ENCODE measurements at places on chromosomes 6 and 20.

DNA sequence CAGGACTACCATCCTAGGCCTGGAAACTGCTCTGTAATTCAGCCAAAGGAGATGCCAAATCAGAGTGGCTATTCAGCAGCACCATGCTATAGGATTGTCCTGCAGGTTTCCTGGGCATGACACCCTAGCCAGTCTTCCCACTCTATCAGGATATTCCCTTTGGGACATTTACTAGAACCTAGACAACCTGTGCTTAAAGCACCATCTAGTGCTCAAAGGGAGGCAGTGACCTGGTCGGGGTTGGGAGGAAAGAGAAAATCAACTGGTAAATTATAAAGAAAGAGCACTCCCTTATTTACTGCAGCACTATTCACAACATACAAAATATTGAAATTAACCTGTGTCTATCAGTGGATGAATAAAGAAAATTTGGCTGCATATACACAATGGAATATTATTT lies 67.2 kb upstream of the SMLR1 start:
- no peak for DNase-seq

- DNase-seq = no peak
Measured at GRCh38 chr20:49937027-49937929, 1.1 kb downstream of the RNF114 start.

- DNase-seq = no peak
Measured at GRCh38 chr6:111832833-111833418, 40.3 kb downstream of the FYN start.

- peak; percentile 83 for DNase-seq
Measured at GRCh38 chr20:31674895-31675827, 37.4 kb downstream of the COX4I2 start.

DNA sequence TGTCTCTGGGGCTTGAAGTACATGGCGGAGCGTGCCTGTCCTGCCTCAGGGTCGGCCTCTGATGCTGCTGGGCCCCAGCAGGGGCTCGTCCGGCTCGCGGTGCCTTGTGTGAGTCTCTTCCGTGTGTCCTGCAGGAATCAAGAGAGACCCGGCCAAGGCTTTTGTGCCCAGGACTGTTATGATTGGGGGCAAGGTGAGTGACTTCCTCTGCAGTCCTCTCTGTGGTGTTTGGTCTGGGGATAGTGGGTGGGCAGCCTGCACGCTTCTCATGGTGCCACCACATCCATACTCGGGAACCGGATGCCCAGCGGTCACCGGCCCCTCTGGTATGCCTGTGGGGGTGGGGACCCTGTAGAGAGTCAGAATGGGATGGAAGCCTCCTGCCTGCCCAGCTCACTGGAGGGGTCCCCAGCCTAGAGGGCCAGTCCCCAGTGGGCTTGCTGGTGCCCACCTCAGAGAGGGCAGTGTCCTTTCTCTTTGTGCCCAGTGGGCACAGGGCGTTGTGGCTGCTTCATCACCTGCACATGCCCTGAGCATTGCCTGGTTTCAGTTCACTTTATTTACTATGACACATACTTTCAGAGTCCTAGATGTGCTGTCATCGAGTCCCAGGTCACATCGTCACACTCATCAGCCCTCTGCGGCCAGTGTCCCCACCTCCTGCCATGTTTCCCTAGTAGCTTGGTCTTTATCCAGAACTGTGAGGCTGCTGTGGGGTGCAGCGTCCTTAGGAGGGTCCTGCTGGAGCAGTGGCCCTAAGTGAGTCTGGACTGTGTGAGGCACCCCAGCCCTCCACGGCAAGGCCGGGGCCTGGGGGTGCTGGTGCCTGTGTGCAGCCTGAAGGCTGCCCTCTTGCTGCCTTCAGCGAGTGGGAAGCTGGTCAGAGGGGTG lies 40.7 kb downstream of the PYGB start:
- DNase-seq = peak; percentile 49

- no peak for DNase-seq
Measured at GRCh38 chr6:125222531-125223455, 69.2 kb downstream of the TPD52L1 start.

GRCh38 chr6:127031511-127031910 lies 87.0 kb upstream of the RSPO3 start:
- DNase-seq = no peak

DNA sequence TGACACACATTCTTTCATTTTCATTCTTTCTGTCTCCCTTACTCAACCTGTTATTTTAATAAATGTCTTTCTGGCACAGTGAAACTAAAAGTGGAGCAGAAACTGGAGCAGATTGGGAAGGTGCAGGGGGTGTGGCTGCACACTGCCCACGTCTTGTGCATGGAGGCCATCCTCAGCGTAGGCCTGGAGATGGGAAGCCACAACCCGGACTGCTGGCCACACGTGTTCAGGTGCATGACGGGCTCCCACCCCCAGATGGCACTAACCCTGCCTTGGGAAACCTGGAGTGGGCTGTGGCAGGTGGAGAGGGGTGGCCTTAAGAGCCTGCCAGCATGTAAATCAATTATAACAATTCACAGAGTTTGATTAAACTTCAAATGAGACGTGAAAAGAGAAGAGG lies 71.4 kb upstream of the PBOV1 start:
- DNase-seq = no peak

DNA sequence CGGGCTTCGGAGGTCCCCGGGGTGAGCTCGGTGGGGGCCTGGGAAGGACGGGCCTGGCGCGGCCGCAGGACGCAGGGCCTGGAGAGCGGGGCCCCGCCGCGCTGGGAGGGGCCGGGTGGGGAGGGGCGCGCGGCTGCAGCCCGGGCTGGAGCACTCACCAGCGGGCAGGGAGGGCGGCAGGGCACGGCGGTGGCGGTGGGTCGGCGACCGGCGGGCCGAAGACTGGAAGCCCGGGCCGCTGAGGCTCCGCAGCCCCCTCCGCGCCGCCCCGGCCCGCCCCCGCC lies at the start of gene GATA5:
GATA5 (minus strand) TSS at position 224 of the 284 bp plus-strand sequence. CDS start 474 bp downstream, outside the sequence.
- DNase-seq = no peak

DNA sequence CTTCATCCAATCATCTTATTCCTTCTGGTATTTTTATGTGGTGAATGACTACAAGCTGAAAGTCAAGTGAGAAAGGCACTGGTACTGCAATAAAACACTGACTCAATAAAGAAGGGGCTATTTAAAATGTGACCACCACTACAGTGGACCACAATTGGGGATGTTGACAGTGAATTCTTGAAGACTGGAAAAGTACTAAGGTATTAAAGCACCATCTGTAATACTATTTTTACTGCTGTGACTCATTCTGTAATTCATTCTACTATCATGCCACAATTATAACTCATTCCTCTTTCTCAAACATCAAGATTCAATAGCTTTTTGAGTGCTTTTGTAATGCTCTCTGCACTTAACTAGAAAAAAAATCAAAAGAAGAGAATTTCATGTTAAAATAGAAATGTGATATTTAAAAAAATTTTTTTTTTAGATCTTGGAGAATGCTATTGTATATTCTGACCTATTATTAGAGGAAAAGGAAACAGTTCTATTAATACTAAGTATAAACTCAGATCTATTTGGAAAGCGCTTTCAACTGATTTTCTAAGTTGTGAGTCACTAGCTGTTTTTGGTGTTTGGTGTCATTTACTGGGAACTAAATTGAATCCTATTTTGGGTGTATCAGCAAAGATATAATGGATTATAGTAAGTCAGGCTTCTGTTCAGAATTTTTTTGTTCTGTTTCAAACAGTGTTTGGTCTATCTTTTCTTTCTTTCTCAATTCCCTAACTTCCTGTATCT lies 104.7 kb upstream of the TMEM170B start:
- DNase-seq = no peak

DNA sequence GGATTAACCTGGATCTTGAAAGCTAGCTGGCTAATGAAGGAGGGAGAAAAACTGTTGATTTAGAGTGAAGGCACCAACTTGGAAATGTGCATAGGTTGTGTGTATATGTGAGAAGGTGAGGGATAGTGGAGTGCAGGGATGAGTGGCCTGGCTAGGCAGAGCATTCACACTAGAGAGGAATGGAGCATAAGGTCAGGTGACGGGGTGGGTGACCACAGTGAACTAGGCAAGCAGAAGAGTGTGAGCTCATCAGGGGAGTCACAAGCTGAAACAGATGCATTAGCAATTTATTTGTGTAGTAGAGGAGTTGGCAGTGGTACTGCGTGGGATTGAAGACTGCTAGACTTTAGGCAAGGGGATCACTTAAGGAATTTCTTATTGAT lies 10.5 kb downstream of the ANKRD66 start:
- no peak for DNase-seq

GRCh38 chr6:111342913-111343312 lies 140.1 kb downstream of the REV3L start:
- DNase-seq = no peak

DNA sequence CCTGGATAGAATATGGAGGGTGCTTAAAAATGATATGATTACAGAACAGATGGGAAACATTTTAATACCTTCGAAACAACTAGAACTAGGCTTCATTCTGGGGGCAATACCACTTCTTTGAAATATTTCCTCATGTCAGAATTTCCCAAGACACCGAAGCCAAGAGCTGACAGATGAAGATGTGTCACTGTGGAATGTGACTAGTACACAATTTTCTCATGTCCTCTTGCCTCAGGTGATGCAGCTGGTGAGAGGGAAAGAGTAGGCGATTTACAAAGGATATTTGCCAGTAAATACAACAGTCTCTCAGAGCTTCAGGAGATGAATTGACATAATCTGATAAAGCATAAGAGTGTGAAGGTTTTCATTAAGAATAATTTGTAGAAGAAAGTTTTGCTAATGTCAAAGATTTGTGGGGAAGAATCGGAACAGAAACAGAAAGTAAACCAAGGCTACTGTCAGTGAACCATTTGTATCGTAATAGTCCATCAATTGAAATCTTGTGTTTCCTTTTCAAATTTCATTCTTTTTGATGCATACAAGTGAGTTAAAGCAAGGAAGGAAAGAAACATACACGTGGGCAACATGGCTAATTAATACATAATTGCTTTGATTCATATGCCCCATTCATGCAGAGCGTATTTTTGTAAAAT lies 164.7 kb upstream of the CCN2 start:
- DNase-seq = no peak

DNA sequence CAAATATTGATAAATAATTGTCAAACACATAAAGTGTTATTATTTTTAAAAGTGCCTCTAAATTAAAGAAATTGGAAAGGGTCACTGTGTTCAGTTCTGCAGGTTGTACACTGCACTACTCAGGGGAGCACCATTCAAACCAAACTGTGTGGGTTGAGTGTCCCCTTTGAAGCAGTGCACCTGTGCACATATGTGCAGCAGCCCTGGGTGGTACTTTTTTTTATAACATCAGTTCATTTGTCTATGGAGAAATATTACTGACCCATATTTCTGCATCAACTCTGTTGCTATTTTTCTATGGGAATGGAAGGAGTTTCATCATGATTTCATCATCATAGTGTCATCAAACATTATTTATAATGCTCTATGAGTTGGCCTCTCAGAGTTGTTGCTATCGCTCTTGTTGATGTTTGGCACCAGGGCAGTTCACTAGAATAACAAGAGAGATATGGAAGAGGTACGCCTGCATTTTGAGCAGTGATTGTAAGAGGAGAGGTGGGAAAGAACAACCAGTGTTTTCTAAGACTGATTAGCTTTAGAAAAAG lies 457.6 kb downstream of the TFAP2A start:
- no peak for DNase-seq

- DNase-seq = no peak
Measured at GRCh38 chr6:150099953-150100352, 31.0 kb upstream of the ULBP3 start.

- peak; percentile 51 for DNase-seq
Measured at GRCh38 chr20:50191544-50192363, 1.1 kb downstream of the CEBPB start.

DNA sequence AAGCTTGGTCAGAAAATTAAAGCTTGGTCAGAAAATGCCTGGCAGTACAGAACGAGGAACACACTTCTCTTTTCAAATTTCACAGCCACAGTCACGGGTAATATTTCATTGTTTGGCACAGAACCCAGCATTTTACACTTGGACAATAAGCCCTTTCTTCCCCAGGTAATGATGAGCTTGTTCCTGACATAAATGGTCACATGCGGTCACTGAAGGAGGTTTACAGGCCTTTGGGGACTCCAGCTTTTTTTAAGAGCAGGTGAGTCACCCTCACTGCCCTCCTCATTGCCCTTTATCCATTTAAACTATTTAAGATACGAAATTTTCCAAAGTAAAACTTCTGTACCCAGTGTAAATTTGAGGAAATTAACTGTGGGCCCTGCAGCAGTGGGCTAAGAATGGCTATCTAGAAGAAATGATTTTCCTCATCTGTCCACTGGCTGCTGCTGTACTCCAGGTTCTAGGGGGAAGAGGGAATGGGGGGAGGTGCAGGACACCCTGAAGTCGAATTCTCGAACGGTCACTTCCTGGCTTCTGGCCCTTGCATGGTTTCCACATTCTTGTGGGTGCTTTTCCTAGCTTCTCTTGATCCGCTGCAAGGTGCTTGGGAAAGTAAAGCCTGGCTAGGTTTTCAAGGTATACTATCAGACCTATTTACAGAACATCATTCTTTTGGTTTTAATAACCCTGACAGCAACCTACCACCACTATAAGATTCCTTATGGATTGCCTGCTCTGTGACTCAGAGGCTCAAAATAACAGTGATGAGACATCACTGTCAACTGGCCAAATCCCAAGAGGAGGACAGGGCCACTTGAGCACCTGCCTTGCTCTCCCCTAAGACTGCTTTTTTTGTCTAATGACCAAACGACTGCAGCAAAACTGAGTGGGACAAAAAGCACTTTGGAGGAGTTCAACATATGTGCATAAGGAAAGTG lies 75.8 kb downstream of the PREP start:
- no peak for DNase-seq

- no peak for DNase-seq
Measured at GRCh38 chr6:68252632-68253031, 382.4 kb upstream of the ADGRB3 start.

GRCh38 chr20:13082378-13082777 lies 73.6 kb downstream of the SPTLC3 start:
- DNase-seq = no peak
